ENCODE measurements at places on chromosomes 2 and 18. TPM values are rescaled to one million over a fixed set of nuclear protein-coding genes. Genes with fewer than 3 reads are reported as not detected.

DNA sequence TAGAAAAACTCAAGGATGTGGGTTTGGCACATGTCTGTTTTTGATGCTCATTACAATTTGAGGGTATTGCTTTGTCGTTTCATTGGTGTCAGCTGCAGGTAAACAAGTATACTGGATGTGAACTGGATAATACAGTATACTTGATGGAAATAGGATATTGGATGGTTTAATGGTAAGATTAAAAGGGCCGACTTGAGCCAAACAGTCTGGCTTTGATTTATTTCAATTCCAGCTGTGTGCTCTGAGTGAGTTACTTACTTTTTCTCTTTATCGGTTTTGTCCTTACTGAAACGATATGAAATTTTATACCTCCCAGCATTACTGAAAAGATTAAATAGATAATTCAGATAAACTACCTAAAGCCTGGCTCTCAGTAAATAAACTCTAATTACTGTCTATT is 227.6 kb downstream of the ASXL3 start:
- no peaks in the 10 kb centered on the region for H3K36me3 ChIP-seq
- H3K4me3 ChIP-seq, result no peak overlapping the region
- DNase-seq, result no peak
- no peak overlapping the region for H3K27ac ChIP-seq
- H3K4me1 ChIP-seq, result no peaks in the 10 kb centered on the region
- H3K27me3 ChIP-seq, result no peaks in the 10 kb centered on the region

DNA sequence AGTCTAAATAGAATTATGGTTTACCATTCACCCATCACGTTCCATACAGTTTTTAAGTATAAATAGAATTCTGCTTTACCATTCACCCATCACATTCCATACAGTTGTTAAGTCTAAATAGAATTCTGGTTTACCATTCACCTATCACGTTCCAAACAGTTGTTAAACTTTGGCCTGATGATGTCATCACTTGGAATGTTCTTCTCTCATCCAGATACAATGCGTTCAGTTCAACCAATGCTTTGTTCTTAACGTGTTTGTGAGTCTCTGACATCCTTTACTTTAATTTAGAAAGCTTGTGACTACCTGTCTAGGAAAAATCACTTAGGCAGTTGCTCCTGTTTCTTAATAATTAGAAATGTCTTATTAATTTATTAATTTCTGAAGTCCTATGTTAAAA is 236.3 kb upstream of the RASGRP3 start:
- H3K27me3 ChIP-seq, result no peaks in the 10 kb centered on the region
- no peak overlapping the region for H3K4me3 ChIP-seq
- H3K27ac ChIP-seq, result no peak overlapping the region
- DNase-seq, result no peak

DNA sequence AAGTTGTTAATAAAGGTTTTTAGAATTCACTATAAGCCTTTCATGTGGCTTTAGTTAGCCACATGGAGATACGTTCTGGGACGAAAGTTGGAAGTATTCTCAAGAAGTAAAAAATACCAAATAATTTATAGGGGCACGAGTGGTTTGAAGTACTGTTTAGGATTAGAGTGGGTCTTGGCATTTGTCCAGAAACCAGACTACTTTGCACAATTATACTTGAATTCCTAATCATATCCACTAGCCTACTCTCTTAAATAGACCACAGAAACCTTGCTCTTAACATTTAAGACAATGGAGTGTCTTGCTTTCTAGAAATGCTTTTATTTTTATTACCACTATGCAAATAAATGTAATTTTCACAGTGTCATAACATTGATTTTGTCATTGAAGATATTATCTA is 44.6 kb downstream of the UBE2E3 start:
- H3K27me3 ChIP-seq, result no peaks in the 10 kb centered on the region
- H3K4me1 ChIP-seq, result no peaks in the 10 kb centered on the region
- no peak overlapping the region for H3K4me3 ChIP-seq
- no peak overlapping the region for H3K27ac ChIP-seq
- no peak for DNase-seq

- no peak for DNase-seq
- no peak overlapping the region for H3K4me3 ChIP-seq
- no peak overlapping the region for H3K27ac ChIP-seq
- no peaks in the 10 kb centered on the region for H3K4me1 ChIP-seq
- no peaks in the 10 kb centered on the region for H3K36me3 ChIP-seq
These were observed 48.0 kb upstream of the TGIF1 start for GRCh38 chr18:3401669-3402620.

TTN gene
- 2.6 TPM for total RNA-seq

RAB6C gene
- total RNA-seq, result 1.6 TPM

- no peak overlapping the region for H3K4me3 ChIP-seq
- no peak for DNase-seq
- H3K27ac ChIP-seq, result no peak overlapping the region
- no peaks in the 10 kb centered on the region for H3K4me1 ChIP-seq
- no peaks in the 10 kb centered on the region for H3K36me3 ChIP-seq
These were observed 120.5 kb upstream of the CXCR4 start for GRCh38 chr2:136238286-136239078.

DNA sequence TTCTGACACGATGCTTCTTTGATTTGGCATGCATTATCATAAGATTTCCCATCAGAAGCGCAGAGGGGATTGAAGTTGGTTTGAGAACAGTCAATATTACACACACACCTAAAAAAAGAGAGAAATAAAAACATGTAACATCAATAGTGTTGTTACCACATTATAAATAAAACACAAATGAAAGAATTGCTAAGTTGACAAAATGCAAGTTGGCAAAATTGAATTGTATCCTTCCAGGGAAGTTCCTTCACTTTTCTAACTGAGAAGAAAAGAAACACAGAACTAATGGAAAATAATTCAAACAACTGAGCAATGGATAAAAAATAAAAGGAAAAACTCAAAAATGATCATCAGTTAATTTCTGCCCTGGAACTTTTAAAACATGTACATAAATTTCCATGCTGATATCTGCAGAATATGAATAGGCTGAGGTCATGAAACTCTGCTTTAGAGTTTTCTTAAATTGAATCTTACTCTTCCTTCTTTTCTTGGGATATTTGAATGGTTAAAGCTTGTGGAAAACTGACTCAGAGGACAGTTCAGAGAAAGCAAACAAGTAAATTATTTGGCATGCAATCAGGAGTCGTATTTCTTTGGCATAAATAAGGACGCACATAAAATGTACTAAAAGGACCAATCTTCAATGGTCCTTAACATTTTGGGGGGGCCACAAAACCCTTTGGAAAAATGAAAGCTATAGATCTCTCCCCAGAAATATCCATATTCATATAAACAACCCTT is 152.4 kb upstream of the CAVIN2 start:
- no peaks in the 10 kb centered on the region for H3K4me1 ChIP-seq
- H3K4me3 ChIP-seq, result no peak overlapping the region
- no peaks in the 10 kb centered on the region for H3K27me3 ChIP-seq
- no peak overlapping the region for H3K27ac ChIP-seq
- H3K36me3 ChIP-seq, result no peaks in the 10 kb centered on the region
- DNase-seq, result no peak

RAD51AP2 gene
- total RNA-seq, result 0.69 TPM

LRATD1 gene
- total RNA-seq, result 29.4 TPM

TMEM163 gene
- 35.7 TPM for total RNA-seq

FKBP1B gene
- total RNA-seq, result 35.9 TPM

ALPI gene
- not detected for total RNA-seq

TDRD15 gene
- total RNA-seq, result 1.4 TPM

CLEC4F gene
- total RNA-seq, result not detected

MBOAT2 gene
- total RNA-seq, result 116 TPM

- peak overlapping the region; percentile 10 for H3K27ac ChIP-seq
- peaks cover 42% of the 10 kb centered on the region for H3K36me3 ChIP-seq
- DNase-seq, result no peak
- no peaks in the 10 kb centered on the region for H3K27me3 ChIP-seq
These were observed 1.3 kb downstream of the HS6ST1 start for GRCh38 chr2:128317181-128317898.

DNA sequence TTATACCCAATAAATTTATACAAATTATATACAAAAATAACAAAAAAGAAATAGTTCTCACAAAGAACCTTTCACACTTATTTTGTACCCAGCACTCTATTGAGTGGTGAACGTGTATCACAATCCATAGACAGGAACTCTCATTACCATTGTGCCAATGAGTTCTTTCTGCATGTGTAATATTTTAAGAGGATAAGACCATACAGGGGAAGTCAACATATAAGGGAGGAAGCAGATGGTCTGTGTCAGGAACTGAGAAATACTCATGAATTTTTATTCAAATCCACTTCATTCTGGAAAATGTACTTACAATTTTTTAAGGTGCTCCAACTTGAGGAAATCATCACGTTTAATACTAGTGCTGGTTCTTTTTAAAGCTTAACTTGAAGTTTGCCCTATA is 27.1 kb upstream of the ELOA2 start:
- H3K36me3 ChIP-seq, result no peaks in the 10 kb centered on the region
- DNase-seq, result no peak
- H3K27me3 ChIP-seq, result no peaks in the 10 kb centered on the region
- no peaks in the 10 kb centered on the region for H3K4me1 ChIP-seq
- no peak overlapping the region for H3K27ac ChIP-seq

- H3K27ac ChIP-seq, result no peak overlapping the region
- no peak for DNase-seq
- no peaks in the 10 kb centered on the region for H3K27me3 ChIP-seq
- H3K4me3 ChIP-seq, result no peak overlapping the region
These were observed 6.9 kb downstream of the HDAC4 start for GRCh38 chr2:239393941-239394340.

GRCh38 chr2:43018179-43019024 is 208.0 kb downstream of the ZFP36L2 start:
- DNase-seq, result no peak
- H3K27ac ChIP-seq, result no peak overlapping the region
- no peaks in the 10 kb centered on the region for H3K36me3 ChIP-seq
- H3K4me3 ChIP-seq, result no peak overlapping the region
- no peaks in the 10 kb centered on the region for H3K27me3 ChIP-seq

DNA sequence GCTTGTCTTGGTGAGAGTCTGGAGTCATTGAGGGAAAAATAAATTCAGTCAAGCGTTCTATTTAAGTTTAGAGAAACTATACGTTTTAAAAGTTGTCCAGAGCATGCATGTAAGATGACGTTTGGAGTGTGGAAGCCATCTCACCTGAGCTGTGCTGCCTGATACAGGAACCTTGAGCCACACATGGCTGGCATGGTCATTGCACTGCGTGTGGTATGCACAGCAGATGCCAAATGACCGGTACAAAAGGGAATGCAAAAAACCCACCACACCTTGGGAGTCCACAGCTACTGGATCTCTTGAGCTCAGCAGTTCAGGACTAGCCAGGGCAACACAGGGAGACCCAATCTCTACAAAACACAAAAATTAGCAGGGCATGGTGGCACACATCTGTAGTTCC is 4.3 kb downstream of the MZT2B start:
- no peak overlapping the region for H3K27ac ChIP-seq
- H3K27me3 ChIP-seq, result no peaks in the 10 kb centered on the region
- peaks cover 19% of the 10 kb centered on the region for H3K4me1 ChIP-seq
- DNase-seq, result no peak

TTL gene
- total RNA-seq, result 60.5 TPM

- H3K36me3 ChIP-seq, result peaks cover 21% of the 10 kb centered on the region
- H3K4me1 ChIP-seq, result no peaks in the 10 kb centered on the region
- no peak overlapping the region for H3K27ac ChIP-seq
- DNase-seq, result no peak
- H3K27me3 ChIP-seq, result no peaks in the 10 kb centered on the region
These were observed 48.5 kb upstream of the CCDC195 start for GRCh38 chr2:224764565-224765236.

DNA sequence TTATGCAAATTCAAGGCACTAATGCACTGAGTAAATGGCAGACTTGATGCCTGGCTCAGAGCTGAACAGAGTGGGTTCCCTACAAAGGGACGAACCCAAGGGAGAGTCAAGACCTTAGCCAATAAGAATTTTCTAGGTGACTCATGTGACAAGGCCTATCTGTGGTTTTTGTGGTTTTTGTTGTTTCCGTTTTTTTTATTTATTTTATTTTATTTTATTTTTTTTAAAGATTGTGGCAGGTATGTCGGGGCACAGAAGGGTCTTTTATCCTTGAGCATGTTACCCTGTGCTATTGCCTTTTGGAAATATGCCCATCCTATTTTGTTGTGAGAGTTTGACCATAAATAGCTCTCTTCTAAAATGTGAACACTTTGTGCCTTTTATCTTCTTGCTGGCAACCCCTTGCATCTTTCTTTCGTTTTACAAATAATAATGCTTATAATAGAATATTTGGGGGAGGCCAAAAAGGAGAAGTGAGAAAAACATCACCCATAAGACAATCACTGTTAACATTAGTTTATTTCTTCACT is 113.4 kb upstream of the AQP4 start:
- no peaks in the 10 kb centered on the region for H3K36me3 ChIP-seq
- no peak for DNase-seq
- no peak overlapping the region for H3K27ac ChIP-seq
- H3K4me1 ChIP-seq, result no peaks in the 10 kb centered on the region

DNA sequence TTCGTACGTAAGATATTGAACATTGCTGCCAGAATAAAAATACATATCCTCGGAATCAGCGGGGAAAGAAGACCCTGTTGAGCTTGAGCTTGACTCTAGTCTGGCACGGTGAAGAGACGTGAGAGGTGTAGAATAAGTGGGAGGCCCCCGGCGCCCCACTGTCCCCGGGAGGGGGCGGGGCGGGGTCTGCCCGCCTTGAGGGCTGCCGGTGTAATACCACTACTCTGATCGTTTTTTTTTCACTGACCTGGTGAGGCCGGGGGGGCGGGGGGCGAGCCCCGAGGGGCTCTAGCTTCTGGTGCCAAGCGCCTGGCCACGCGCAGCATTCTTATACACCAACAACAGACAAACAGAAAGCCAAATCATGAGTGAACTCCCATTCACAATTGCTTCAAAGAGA is 324.0 kb upstream of the REG3G start:
- no peak overlapping the region for H3K4me3 ChIP-seq
- no peaks in the 10 kb centered on the region for H3K27me3 ChIP-seq
- DNase-seq, result no peak
- H3K4me1 ChIP-seq, result no peaks in the 10 kb centered on the region

GRCh38 chr2:202762556-202762955 is 109.0 kb downstream of the ICA1L start:
- no peak for DNase-seq
- no peak overlapping the region for H3K4me3 ChIP-seq
- no peaks in the 10 kb centered on the region for H3K4me1 ChIP-seq
- H3K27ac ChIP-seq, result no peak overlapping the region

DNA sequence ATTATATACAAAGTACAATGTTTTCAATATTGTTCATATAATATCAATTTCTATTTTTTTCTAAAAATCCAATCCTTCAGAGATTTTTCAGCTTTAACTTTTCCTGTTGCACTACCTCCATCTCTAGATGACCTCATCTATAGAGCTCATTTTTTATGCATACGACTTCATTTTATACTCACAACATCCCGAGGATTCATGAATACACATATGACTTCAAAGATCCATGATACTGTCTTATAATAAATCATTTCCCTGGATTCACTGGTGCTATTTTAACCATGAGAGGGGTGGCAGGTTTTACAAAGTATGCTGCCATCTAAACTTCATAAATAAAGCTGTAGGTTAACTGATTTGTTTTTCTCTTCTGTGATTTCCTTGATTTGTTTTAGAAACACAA is 694.6 kb downstream of the EPHA4 start:
- H3K4me3 ChIP-seq, result no peak overlapping the region
- H3K36me3 ChIP-seq, result no peaks in the 10 kb centered on the region
- H3K27me3 ChIP-seq, result no peaks in the 10 kb centered on the region
- H3K27ac ChIP-seq, result no peak overlapping the region
- H3K4me1 ChIP-seq, result no peaks in the 10 kb centered on the region
